Body of pancreas (tissue), 4 donors: ENCODE measurements at places on chromosomes 5 and 9. TPM values are rescaled to one million over a fixed set of nuclear protein-coding genes. Genes with fewer than 3 reads are reported as not detected.

Gene SELENOP
- total RNA-seq, result 97.9 TPM

Gene PCDHA9
- total RNA-seq, result 3.3 TPM

Gene PCDHB10
- total RNA-seq, result 1.3 TPM

Gene ADRA1B
- 4.0 TPM for total RNA-seq

Gene MEIKIN
- 39.2 TPM for total RNA-seq

Gene OR1Q1
- total RNA-seq, result not detected

Gene TIGD6
- 2.1 TPM for total RNA-seq

Gene ANGPTL2
- 7.6 TPM for total RNA-seq

Gene HSPB3
- total RNA-seq, result not detected

- H3K4me1 ChIP-seq, result no peaks in the 10 kb centered on the region
- no peaks in the 10 kb centered on the region for H3K36me3 ChIP-seq
- no peak for DNase-seq
- H3K4me3 ChIP-seq, result no peak overlapping the region
These were observed 355.3 kb downstream of the KIAA0825 start for GRCh38 chr5:94263068-94263467.

- H3K4me1 ChIP-seq, result no peaks in the 10 kb centered on the region
- no peaks in the 10 kb centered on the region for H3K36me3 ChIP-seq
- H3K27ac ChIP-seq, result no peak overlapping the region
- H3K27me3 ChIP-seq, result no peaks in the 10 kb centered on the region
These were observed 615.1 kb downstream of the TLE1 start for GRCh38 chr9:81074221-81074620.

- peaks cover 11% of the 10 kb centered on the region for H3K4me1 ChIP-seq
- no peaks in the 10 kb centered on the region for H3K36me3 ChIP-seq
- no peak overlapping the region for H3K27ac ChIP-seq
- peak; percentile 78 for DNase-seq
These were observed 134.1 kb downstream of the NUDT12 start for GRCh38 chr5:103428411-103428871.

- no peak for DNase-seq
- no peaks in the 10 kb centered on the region for H3K27me3 ChIP-seq
- no peak overlapping the region for H3K27ac ChIP-seq
- H3K4me1 ChIP-seq, result no peaks in the 10 kb centered on the region
These were observed 2.4 kb downstream of the LCN1 start for GRCh38 chr9:135523521-135524129.

- peaks cover 3% of the 10 kb centered on the region for H3K4me1 ChIP-seq
- H3K4me3 ChIP-seq, result no peak overlapping the region
- no peaks in the 10 kb centered on the region for H3K27me3 ChIP-seq
These were observed 18.8 kb downstream of the FUBP3 start for GRCh38 chr9:130598188-130598587.

DNA sequence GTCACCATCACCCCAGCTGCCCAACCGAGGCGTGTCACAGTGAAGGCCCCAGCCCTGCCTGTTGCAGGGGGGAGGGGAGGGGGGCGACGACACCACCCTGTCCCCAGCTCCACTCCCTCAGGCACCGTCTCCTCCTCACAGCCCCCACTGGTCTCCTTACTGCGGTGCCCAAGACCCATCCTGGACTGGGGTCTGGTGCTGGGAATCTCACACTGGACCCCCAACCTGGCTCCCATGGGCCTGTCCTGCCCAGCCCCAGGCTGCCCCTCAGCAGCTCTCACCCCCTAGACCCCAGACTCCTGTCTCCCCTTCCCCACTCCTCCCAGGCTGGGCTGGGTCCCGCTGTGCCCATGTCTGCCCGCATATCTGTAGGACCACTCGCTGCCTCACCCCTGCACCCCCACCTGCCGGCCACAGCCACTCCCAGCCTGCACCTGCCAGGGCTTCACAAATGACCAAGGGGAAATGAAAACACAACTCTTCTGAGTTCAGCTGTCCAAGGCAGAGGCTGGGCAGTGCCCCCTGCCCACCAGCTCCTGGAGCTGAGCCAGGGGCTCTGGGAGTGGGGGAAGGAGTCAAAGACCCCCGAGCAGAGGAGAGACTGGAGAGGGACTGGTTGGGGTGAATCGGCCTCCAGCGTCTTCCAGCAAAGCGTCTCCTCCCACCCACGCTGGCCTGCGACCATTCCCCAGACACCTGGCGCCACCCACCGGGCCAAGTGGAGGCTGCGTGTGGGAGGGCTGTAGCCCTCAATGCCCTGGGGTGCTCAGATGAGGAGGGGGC lies 32.6 kb upstream of the EGFL7 start:
- no peak overlapping the region for H3K4me3 ChIP-seq
- peaks cover 54% of the 10 kb centered on the region for H3K4me1 ChIP-seq
- H3K27me3 ChIP-seq, result no peaks in the 10 kb centered on the region
- no peaks in the 10 kb centered on the region for H3K36me3 ChIP-seq
- H3K27ac ChIP-seq, result no peak overlapping the region
- peak; percentile 66 for DNase-seq

- H3K27me3 ChIP-seq, result no peaks in the 10 kb centered on the region
- H3K4me1 ChIP-seq, result peaks cover 19% of the 10 kb centered on the region
- DNase-seq, result peak; percentile 28
- no peak within 1 kb of the TSS for H3K27ac ChIP-seq
- H3K36me3 ChIP-seq, result no peaks in the 10 kb centered on the region
- H3K4me3 ChIP-seq, result no peak within 1 kb of the TSS
These were observed at the start of gene SLC6A19 for GRCh38 chr5:1201327-1202025. Gene SLC6A19, plus strand, starts transcription at chr5:1201595. Its CDS starts 56 bp downstream, at chr5:1201651.

DNA sequence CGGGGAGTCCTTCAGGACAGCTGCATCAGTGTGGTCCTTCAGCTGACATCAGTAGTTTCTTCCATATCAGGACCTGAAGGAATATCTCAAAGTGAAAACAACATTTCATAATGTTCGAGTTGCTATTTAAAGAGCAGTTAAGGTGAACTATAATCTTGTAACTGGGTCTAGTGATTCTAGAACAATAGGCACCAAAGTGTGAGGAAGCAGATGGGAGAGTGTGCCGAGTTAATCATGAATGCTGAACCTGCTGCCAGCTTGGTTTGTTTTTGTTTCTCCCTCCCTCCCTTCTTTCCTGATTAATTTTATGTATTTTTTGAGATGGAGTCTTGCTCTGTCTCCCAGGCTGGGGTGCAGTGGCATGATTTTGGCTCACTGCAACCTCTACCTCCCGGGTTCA lies 3.6 kb upstream of the PTGR1 start:
- no peak overlapping the region for H3K4me3 ChIP-seq
- H3K27me3 ChIP-seq, result no peaks in the 10 kb centered on the region
- DNase-seq, result no peak

DNA sequence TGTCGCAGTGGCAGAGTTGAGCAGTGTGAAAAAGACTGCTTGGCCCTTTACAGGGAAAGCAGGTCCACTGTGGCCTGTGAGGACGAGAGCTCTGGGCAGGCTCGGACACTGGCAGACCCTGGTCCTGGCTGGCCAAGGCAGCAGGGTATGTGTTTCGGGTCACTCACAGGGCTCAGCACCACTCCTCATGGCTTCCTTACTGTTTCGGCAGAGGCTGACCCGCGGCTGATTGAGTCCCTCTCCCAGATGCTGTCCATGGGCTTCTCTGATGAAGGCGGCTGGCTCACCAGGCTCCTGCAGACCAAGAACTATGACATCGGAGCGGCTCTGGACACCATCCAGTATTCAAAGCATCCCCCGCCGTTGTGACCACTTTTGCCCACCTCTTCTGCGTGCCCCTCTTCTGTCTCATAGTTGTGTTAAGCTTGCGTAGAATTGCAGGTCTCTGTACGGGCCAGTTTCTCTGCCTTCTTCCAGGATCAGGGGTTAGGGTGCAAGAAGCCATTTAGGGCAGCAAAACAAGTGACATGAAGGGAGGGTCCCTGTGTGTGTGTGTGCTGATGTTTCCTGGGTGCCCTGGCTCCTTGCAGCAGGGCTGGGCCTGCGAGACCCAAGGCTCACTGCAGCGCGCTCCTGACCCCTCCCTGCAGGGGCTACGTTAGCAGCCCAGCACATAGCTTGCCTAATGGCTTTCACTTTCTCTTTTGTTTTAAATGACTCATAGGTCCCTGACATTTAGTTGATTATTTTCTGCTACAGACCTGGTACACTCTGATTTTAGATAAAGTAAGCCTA lies 15.7 kb downstream of the SQSTM1 start:
- H3K27me3 ChIP-seq, result no peaks in the 10 kb centered on the region
- peaks cover 37% of the 10 kb centered on the region for H3K4me1 ChIP-seq
- peaks cover 34% of the 10 kb centered on the region for H3K36me3 ChIP-seq
- no peak overlapping the region for H3K4me3 ChIP-seq
- no peak overlapping the region for H3K27ac ChIP-seq

GRCh38 chr5:6520201-6520600 lies 71.5 kb downstream of the UBE2QL1 start:
- no peak overlapping the region for H3K4me3 ChIP-seq
- no peaks in the 10 kb centered on the region for H3K4me1 ChIP-seq
- H3K36me3 ChIP-seq, result no peaks in the 10 kb centered on the region
- DNase-seq, result no peak
- H3K27ac ChIP-seq, result no peak overlapping the region

DNA sequence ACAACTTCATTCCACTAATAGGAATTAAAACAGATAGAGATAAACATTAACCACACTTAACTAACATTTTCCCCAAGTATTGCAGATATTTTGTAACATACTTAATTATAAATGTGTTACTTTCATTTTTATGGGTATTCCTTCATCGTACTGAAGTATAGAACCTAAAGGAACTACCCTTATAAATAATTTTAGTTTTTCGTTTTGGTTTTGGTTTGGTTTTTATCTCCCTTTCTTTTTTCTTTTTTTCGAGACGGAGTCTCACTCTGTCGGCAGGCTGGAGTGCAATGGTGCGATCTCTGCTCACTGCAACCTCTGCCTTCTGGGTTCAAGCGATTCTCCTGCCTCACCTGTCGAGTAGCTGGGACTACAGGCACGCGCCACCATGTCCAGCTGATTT lies 60.1 kb upstream of the LMNB1 start:
- no peak overlapping the region for H3K27ac ChIP-seq
- no peaks in the 10 kb centered on the region for H3K4me1 ChIP-seq
- no peak overlapping the region for H3K4me3 ChIP-seq
- DNase-seq, result no peak
- H3K36me3 ChIP-seq, result no peaks in the 10 kb centered on the region

- peaks cover 60% of the 10 kb centered on the region for H3K4me1 ChIP-seq
- H3K36me3 ChIP-seq, result no peaks in the 10 kb centered on the region
- DNase-seq, result peak; percentile 71
- no peaks in the 10 kb centered on the region for H3K27me3 ChIP-seq
- H3K27ac ChIP-seq, result peak overlapping the region; percentile 80
These were observed 753 bp upstream of the STC2 start for GRCh38 chr5:173328844-173329490.

DNA sequence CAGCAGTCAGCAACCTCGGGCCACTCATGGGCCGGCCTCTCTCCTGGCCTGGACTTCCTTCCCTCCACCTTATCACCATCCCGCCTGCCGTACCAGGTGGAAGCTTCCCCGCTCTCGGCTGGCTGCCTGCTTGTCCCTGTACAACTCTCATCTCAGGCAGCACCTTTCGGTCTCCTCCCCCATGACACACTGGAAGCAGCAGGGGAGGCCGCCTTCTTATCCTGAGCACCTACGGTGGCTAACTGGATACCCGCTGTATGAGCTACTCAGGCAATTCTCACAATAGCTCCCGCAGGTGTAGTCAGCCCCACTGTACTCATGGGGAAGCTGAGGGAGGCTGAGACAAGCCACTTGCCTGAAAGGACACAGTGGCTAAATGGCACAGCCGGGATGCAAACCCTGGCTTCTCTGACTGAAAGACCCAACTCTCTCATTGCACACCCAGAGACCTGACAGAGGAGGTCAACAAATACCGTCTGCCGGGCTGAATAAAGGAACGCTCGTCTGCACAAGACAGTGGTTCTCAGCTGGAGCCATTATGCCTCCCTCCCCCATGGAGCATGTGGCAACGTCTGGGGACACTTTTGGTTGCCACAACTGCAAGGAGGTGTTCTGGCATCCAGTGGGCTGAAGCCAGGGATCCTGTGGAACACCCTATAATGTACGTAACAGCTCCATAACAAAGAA lies 9.6 kb downstream of the STK10 start:
- no peaks in the 10 kb centered on the region for H3K36me3 ChIP-seq
- H3K27me3 ChIP-seq, result no peaks in the 10 kb centered on the region
- H3K4me3 ChIP-seq, result no peak overlapping the region
- no peaks in the 10 kb centered on the region for H3K4me1 ChIP-seq
- no peak for DNase-seq
